ENCODE measurements at places on chromosomes 16 and 17.

GRCh38 chr17:63835167-63835720 lies 7.2 kb downstream of the SMARCD2 start:
- no peak for DNase-seq

DNA sequence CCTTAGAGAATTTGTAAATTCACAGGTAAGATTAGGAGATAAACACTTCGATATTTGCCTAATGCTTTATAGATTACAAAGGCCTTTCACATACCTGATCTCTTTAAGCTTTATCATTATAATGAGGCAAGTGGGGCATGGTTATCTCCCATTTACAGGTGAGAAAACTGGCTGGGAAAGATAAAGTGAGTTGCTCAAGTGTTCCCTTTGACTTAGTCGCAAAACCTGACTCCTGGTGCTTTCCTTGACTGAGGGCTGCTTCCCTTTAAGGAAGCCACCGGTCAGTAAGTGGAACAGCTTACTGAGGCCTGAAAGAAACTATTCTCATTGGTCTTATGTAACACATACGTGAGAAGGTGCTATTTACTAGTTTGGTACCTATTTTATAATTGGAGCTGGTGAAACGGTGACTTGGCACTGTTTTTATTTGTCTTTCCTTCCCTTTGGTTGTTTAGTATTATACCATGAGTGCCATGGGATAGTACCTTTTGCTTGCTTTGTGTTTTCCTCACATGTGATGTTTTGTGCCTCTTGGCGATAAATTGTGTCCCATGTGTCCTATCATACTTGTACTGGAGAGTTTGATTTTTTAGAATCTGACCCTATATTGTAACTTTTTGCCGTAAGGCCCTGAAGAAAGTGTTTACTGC lies 57.2 kb downstream of the NUP88 start:
- DNase-seq, result no peak

GRCh38 chr16:57628008-57628781 lies at the start of gene ADGRG1:
ADGRG1 (plus strand) TSS chr16:57628630; CDS start chr16:57650288, 21,658 bp downstream.
- peak; percentile 16 for DNase-seq

DNA sequence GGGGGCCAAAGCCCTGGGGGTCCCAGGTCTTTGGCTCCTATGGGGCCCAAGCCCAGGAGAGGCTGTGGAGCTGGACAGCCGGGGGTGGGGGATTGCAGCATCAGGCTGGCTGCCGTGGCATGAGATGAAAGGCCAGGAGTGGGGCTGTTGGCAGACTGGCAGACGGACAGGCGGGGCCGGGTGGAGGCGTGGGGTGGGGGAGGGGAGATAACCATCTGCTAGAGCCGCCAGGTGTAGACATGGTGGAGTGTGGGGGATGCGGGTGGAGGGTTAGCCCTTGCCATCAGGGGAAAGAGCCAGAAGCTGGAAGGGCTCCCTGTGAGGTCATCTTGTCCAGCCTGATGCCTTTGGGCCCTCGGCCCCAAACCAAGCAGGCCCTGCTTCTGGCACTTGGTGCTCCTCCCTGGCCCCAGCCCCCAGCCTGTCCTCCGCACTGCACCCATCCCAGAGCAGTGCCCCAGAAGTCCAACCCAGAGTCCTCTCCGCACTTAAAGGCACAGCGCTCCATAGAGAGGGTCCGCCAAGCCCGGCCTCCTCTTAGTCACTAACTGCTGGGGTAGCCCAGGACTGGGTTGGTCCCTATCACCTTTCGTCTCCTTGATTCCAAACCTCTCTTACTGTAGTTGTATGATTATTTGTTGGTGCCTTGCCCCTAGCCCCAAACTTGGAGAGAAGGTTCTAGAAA lies 33.3 kb upstream of the DLX4 start:
- DNase-seq, result no peak

DNA sequence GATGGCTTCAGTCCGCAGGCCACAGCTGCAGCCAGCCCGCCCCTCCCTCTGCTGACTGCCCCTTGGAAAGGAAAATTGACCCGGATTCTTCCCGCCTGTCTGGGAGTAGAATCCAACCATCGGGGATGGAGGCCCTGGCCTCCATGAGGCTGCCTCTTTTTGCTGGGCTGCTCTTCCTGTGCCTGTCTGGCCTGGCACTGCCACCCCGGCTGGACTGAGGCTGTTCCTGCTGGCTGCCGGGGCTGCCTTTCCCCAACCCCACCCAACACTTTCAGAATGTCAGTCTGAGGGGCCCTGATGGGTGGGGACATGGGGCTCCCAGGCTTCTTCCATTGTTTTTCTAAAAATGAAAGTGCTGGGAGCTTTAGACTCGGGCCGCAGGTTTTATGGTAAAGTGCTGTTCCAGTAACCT lies 7.3 kb downstream of the BAHCC1 start:
- no peak for DNase-seq

DNA sequence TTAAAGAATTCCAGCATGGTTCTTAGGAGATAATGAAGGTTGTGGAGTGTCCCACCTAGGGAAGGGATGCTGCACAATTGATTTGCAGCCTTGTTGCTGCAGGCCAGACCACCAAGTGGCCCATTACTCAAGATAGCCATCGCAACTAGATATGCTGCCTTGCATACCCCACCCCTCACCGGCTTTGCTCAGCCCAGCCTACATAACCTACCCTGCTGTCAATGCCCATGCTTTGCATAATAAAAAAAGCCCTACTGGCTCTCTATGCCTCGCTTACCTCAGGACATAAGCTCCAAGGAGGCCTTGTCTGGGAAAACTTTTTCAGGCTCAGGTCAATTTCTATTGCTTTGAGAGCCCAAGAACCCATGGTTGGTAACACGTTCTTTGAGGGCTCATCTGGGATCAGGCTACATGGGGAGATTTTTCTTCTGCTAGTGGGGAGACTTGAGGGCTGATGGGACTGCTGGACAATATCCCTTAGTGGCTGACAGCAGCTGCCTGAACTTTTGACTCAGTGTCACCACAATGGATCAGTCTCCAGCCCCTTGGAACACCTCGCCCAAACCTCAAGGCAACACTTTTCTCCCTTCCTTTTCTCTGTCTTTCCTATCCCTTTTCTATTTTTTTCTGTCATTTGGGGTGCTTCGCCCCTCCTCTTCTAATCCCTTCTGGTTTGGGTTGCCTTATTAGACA lies 38.3 kb downstream of the SCPEP1 start:
- DNase-seq, result no peak

DNA sequence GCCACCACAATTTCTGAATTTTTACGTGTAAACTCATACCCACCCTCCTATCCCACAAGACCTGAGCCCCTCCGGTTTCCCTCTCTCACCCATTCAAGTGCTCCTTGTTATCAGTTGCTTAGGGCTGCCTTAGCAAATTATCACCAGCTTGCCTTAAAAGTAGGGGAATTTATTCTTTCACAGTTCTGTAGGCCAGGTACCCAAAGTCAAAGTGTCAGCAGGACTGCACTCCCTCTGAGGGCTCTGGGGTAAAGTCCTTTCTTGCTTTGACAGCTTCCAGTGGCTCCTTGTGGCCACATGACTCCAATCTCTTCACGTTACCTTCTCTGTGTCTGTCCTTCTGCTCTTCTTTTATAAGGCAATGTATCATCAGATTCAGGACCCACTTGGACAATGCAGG lies 7.9 kb upstream of the TMEM220 start:
- no peak for DNase-seq

- DNase-seq, result no peak
Measured at GRCh38 chr16:870856-871561, 70.5 kb upstream of the GNG13 start.

DNA sequence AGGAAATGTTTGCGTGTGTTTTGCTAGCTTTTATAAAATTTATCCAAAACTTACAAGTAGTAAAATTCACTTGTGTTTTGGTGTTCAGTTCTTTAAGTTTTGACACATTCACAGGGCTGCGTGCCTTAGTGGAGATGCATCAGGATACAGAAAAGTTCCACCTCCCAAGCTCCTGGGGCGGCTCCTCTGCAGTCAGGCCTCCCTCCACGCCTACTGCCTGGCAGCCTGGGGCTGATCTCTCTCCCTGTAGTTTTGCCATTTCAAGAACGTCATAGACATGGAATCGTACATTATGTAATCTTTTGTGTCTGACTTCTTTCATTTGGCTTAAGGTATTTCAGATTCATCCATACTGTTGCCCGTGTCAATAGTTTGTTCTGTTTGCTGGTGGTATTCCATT lies 27.2 kb upstream of the IRF8 start:
- no peak for DNase-seq

DNA sequence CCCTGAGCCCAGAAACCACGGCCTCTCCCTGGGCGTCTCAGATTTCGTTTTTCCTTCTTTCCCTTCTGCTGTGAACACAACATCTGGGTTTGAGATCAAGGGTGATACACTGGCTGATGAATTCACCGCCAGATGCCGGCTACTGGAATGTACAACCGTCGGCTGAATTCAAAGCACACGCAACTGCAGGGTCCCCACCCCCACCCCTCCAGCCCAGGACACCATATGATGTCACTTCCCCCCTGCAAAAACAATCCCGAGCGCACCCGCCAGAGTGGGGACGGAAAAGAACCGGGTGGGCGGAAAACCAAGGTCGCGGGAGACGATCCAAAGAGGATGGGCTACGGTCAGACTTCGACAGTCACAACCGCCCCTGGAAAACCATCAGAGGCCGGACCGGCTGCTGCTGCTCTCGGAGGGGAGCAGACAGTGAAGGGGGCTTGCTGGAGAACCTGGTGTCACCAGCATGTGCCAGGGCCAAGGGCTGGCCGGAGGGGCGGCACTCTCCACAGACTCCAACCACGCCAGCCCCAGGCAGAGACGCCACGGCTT lies 23.3 kb downstream of the CEP295NL start:
- DNase-seq, result no peak

DNA sequence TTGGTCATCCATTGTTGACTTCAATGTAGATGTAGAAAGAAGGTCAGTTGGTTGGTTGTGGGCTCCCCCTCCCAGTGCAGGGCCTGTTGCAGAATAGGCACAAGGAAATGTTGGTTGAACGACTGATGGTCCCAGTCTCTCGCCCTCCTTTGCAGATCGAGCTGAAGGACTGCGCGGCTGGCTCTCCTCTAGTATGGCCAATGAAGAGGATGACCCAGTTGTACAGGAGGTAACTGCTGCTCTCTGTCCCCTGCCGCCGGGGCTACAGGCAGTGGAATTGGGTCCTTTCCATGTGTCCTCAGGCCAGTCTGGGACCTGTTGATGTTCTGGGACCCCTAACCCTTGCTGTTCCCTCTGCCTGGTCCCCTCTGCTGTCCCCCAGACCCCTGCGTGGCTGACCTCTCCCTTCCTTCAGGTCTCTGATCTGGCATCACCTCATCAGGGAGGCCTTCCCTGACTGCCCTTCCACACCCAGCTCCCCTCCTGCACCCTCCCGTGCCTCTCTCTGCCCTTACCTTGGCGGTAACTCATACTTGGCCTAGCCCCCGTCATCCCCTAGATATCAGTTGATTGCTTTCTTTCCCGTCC lies 5.7 kb downstream of the POLR3E start:
- DNase-seq, result no peak

- no peak for DNase-seq
Measured at GRCh38 chr16:8826278-8826879, 28.7 kb downstream of the PMM2 start.

- DNase-seq, result no peak
Measured at GRCh38 chr16:80500116-80500859, 40.5 kb upstream of the DYNLRB2 start.

- peak; percentile 77 for DNase-seq
Measured at GRCh38 chr17:47229535-47230443, 20.6 kb downstream of the MYL4 start.

- DNase-seq, result no peak
Measured at GRCh38 chr16:88435437-88436355, 17.4 kb upstream of the ZFPM1 start.

GRCh38 chr17:19645734-19646201 lies 2.8 kb upstream of the ALDH3A2 start:
- peak; percentile 30 for DNase-seq

GRCh38 chr16:4475880-4476788 lies at the start of gene HMOX2:
HMOX2 (plus strand) TSS chr16:4476398; CDS start chr16:4505525, 29,127 bp downstream.
- peak; percentile 89 for DNase-seq

- DNase-seq, result peak; percentile 32
Measured at GRCh38 chr17:81831957-81832607, 1.0 kb downstream of the MCRIP1 start.

GRCh38 chr17:8227238-8227581 lies 16.8 kb upstream of the AURKB start:
- no peak for DNase-seq

DNA sequence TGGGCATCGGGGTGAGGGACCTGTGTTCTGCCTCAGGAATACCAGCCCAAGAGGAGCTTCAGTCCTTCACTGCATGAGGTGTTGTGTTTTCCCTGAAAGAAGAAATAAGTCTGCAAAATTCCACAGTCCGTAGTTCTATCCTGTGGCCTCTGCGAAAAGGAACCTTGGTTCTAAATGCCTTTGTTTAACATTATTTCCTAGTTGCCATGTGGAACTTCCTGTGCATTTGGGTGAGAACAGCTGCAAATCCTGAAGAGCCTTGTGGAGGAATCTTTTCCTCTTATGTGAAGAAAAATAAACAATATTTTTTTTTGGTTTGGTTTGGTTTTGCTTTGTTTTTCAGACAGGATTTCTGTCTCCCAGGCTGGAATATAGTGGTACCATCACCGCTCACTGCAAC lies 9.8 kb downstream of the PSKH1 start:
- DNase-seq, result no peak

- no peak for DNase-seq
Measured at GRCh38 chr16:50559804-50560514, 11.8 kb downstream of the NKD1 start.

DNA sequence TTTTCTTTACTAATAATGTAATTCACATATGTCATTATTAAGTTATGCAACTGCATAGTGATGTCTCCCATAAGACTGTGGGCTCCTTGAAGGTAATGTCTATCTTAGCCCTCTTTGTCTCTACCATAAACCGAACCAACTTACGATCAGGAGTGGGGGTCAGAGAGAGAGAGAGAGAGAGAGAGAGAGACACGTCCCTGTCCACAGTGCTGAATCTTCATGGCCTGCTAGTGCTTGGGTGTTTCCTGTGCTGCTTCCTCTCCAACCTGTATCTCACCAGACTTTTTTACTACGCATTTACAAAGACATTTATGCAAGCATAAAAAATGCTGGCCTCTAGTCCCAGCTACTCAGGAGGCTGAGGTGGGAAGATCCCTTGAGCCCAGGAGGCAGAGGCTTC lies 52.2 kb upstream of the HAPSTR1 start:
- no peak for DNase-seq

DNA sequence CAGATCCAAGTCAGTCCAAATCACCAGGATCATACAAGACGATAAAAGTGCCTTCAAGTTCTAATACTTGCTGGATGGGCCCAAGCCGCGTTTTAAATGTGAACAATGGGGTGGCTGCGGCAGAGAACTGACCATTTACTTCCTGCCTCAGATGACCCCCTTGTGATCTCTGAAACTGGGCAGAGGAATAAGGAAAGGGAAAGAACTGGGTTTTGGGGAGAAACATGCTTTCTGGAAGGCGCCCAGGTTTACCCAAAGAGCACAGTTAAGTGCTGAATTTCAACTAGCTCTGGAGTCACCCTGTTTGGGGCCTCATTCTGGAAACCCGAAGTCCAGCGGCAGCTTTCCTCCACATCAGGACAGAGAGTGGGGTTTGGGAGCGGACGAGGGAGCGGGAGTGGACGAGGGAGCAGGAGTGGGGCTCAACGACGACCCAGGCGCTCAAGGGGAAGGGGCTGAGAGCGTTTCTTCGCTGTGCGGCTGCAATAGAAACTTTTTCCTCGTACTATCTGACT lies 1.6 kb downstream of the FAM20A start:
- DNase-seq, result no peak
